ENCODE measurements at places on chromosomes 11 and 22. TPM values are rescaled to one million over a fixed set of nuclear protein-coding genes. Genes with fewer than 3 reads are reported as not detected.

- DNase-seq = peak; percentile 78
These were observed 71.1 kb upstream of the WNT7B start for GRCh38 chr22:46047841-46048595.

The TYR gene
- total RNA-seq = not detected

DNA sequence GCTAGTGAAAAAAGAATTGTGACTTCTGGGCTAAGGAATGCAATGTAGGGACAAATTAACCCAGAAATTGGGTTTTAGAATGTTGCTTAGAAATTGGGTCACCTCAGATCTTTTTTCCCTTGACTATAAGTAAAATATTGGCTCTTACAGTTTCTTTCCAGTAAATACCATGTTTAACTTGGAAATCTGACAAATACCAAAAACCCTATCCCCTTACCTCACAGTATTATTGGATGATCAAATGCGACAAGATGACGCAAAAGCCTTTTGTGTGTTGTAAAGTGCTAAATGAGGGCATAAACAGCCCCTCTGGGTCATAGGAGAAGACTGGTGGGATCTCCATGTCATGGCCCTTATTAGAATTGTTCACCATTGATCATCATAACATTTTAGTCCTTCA lies 6.1 kb upstream of the UPB1 start:
- no peak for DNase-seq

- DNase-seq = no peak
These were observed 163.4 kb upstream of the NCAM1 start for GRCh38 chr11:112797648-112798293.

The OR51B2 gene
- total RNA-seq = not detected

DNA sequence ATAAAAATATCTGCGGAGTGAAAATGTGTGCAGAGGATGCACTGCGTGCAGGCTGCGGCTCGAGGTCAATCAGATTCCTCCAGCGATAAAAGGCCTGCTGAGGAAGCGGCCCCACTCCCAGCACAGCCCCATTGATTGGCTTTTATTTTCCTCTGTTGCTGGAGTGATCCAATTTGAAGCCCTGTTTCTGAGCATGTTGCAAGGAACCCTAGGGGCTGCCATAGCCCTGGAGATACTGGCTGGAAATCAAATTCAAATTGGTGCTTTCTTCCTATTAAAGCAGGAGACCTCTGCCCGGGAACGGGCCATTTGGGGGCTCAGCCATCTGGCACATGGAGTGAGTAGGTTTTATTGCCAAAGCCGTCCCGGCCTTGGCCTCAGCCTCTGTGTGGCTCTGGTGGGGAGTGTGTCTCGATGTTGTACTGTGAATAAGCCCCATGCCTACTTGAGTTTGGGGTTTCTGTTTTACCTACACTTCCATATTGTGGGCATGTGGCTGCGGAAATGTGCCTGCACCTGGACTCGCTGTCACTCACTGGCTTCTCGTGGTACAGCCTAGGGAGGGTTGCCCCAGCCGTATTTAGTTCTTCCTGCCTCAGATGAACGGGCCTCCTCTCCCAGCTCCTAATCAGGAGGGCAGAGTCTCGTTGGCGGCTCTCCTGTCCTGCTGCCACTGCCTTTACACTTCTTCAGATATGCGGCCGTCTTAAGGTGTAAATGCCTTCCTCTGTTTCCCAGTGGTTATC lies 25.6 kb downstream of the PARVB start:
- no peak for DNase-seq
